ENCODE measurements at places on chromosomes 13 and 19.
A peak's percentile ranks its signal among the peaks of the same experiment; 100 is the strongest.

- DNase-seq = peak; percentile 52
Observed at GRCh38 chr19:29942404-29943261, 594 bp downstream of the URI1 start.

GRCh38 chr19:46678110-46678732, 17.2 kb upstream of the DACT3 start:
- DNase-seq = peak; percentile 38

DNA sequence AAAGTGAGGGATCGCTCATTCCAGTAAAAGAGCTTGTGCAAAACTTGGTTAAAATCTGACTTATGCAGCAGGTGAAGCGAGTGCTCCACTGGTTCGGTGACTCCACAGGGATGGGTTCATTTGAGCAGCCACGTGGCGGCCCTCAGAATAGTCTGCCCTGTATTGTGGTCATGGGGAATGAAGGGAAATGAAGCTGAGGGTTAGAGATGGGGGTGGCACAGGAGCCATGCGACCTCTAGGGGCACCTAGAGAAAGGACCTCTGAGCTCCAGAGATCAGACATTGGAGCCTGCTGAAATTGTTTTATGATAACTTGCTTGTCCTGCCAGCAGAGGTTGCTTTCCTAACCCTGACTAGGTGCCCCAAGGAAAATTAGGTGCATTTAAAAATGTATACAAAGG, 26.6 kb downstream of the CBY2 start:
- DNase-seq = no peak

- peak; percentile 74 for DNase-seq
Observed at GRCh38 chr19:6530386-6531162, at the start of gene TNFSF9. TNFSF9 (plus strand) TSS chr19:6531026; CDS start chr19:6531037, 11 bp downstream.

DNA sequence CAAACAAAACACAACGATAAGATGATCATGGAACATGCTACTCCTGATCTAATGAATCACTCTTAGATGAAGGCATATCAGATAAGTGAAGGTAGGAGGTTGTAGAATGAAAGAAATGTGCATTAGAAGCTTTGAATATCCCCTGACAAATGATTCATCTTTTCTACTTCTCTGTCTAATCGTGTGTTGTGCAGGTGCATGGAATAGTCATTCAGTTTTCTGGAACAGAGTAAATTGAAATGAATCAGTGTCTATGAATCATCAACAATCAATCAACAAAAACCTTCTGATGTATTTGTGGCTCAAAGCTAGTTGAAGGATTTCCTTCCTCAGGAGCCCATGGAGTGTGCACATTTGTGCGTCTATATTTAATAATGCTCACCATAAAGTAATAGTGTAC, 1290.4 kb upstream of the PCDH20 start:
- DNase-seq = no peak

GRCh38 chr13:97577026-97577425, 143.1 kb downstream of the RAP2A start:
- DNase-seq = no peak

DNA sequence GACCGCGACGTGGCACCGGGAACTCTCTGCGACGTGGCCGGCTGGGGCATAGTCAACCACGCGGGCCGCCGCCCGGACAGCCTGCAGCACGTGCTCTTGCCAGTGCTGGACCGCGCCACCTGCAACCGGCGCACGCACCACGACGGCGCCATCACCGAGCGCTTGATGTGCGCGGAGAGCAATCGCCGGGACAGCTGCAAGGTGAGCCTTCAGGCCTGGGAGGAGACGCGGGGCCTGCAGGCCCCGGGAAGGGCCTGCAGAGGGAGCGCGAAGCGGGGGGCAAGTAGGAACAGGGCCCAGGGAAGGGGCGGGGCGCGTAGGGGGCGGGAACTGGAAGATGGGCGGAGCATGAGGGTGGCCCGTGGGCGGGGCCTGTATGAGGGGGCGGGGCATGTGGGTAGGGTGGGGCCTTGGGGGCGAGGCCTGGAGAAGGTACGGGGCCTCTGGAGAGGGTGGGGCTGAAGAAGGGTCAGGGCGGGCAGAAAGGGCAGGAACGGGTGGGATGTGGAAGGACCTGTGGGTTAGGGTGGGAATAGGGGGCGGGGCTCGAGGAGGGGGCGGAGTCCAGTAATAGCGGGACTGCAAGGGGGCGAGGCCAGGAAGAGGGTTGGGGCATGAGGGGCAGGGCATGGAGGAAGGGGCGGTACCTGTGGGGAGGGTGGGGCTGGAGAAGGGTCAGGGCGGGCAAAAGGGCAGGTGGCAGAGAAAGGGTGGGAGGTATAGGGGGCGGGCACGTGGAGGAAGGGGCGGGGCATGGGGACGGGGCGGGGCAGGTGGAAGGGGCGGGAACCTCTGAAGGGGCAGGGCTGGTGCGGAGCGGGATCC, 2.5 kb downstream of the CFD start:
- DNase-seq = peak; percentile 27

DNA sequence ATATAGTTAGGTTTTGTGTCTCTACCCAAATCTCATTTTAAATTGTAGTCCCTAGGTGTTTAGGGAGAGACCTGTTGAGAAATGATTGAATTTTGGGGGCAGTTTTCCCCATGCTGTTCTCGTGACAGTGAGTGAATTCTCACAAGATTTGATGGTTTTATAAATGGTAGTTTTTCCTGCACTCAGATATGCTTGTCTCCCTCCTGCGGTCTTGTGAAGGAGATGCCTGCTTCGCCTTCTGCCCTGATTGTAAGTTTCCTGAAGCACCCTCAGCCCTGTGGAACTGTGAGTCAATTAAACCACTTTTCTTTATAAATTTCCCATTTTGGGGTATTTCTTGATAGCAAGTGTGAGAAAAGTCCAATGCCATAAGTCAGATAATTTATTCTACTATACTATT, 1977.5 kb upstream of the PCDH20 start:
- no peak for DNase-seq

GRCh38 chr19:17996826-17997316, 11.1 kb upstream of the ARRDC2 start:
- peak; percentile 81 for DNase-seq

- no peak for DNase-seq
Observed at GRCh38 chr19:18204394-18205199, 755 bp upstream of the RAB3A start.

GRCh38 chr13:114196629-114197028, 17.6 kb downstream of the CFAP97D2 start:
- DNase-seq = no peak

GRCh38 chr19:51030631-51031030, 4.2 kb downstream of the KLK12 start:
- no peak for DNase-seq

- no peak for DNase-seq
Observed at GRCh38 chr13:48318377-48318811, 14.8 kb downstream of the RB1 start.

- DNase-seq = no peak
Observed at GRCh38 chr13:41699759-41700158, 242.4 kb downstream of the RGCC start.

DNA sequence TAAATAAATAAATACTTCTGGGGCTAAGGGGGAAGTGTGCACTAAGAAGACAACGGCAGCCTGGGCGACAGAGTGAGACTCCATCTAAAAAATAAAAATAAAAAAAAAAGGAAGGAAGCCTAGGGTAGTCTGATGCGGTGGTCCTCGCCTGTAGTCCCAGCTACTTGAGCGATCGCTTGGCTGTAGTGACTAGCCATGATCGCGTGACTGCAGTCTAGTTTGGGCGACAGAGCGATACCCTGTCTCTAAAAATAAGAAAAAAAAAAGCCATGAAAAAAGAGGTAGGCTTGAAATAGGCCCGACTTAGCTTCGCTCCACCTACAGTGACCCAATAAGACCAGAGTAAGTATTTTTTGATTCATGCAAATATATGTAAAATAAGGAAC, 661 bp upstream of the BABAM1 start:
- DNase-seq = no peak

- DNase-seq = no peak
Observed at GRCh38 chr19:40078377-40078776, 12.4 kb downstream of the ZNF780A start.

GRCh38 chr13:27533155-27533643, 82.8 kb upstream of the MTIF3 start:
- DNase-seq = no peak

- DNase-seq = no peak
Observed at GRCh38 chr13:40187841-40188591, 478.4 kb downstream of the FOXO1 start.

GRCh38 chr19:38003438-38004185, 96.6 kb downstream of the SIPA1L3 start:
- no peak for DNase-seq

GRCh38 chr13:39602614-39603366, at the start of gene LHFPL6:
LHFPL6 (minus strand) TSS chr13:39603193.
- DNase-seq = peak; percentile 53

- no peak for DNase-seq
Observed at GRCh38 chr13:64675255-64675892, 2554.8 kb downstream of the PCDH9 start.

DNA sequence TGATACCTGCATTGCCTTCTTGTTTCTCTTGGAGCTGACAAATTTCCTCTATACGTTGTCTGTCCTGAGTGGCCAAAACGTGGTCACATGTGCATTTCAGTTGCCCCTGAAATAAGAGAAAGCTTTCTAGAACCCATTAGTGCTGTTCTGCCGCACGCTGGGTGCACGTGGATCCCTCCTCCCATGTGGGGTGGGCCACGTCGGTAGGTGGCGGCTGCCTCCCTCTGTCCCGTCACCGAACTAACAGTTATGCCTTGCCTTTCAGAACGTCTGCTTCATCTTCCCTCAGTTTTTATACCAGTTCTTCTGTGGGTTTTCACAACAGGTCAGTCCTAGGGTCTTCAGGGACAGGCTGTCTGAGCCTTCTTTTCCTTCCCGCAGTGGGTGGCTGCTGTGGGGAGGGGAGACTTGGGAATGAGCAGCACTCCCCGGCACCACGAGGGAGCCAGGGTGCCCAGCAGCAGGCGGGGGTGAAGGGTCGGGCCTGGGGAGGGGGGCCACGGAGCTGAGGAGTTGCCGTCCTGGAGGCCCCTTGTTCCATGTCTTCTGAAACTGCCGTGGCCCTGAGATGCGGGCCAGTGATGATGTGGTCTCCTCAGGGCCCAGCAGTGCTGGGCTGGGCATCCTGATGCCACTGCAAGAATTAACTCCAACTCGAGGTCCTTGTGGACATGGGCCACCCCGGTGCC, 109.7 kb upstream of the MCF2L start:
- no peak for DNase-seq

GRCh38 chr19:48218997-48219396, 36.7 kb downstream of the CARD8 start:
- no peak for DNase-seq

- DNase-seq = no peak
Observed at GRCh38 chr19:19059837-19060611, 3.8 kb upstream of the SLC25A42 start.

All from stimulated activated CD4-positive, alpha-beta T cell treated with anti-CD3 and anti-CD28 coated beads, TNF-alpha, amount 100 ng/mL, for 24 hours (primary cell).